ENCODE measurements at places on chromosomes 3 and 15.

DNA sequence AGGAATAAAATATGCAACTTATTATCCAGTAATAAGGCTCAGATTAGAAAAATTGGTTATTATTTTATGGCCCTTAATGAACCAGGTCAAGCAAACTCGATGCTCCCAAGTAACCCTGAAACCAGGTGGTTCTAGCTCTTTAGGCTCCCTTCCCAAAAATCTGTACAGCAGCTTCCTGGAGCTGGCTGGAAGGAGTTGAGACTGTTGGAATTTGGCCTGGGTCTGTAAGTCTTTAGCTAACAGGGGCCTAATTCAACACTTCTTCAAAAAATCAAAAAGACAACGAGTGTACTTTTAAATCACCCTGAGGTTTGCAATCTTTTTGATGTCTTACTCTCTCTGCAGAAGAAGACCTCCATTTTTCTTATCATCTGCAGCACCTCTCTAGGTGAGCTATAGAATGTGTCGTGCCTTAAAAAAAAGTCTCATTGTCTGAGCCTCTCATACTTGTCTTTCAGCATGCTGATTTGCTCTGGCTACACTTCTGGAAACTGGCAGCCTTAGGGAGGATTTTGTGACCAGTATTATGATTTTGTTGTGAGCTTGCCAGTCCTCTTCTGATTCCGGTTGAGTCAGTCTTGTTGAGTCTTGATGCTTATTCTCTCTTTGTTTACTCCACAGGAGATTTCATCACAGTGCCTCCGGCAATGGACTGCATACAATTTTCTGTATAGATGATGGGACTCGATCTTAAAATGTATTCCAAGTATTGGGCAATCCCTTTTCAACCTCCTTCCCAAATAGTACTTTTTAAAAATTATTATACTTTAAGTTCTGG lies 235.0 kb upstream of the KBTBD8 start:
- DNase-seq = no peak

DNA sequence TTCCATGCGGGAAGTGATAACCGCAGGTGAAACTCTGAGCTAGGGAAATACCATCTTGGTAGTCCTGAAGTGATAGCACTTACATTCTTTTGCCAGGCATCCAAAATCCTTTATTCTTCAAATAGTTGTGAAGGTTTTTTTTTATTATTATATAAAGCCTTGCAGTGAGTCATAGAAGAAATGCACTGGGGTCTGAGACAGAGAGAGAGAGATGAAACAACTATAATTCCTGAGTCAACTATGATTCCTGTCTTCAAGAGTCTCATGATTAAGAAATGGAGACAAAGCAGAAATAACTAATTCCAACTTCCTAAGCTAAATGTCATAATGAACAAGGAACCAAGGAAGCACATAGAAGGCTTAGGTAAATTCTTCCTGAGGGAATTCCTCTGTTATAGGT lies 495.6 kb downstream of the LPP start:
- DNase-seq = no peak

GRCh38 chr3:51968170-51968775 lies 1.0 kb upstream of the PCBP4 start:
- no peak for DNase-seq

- no peak for DNase-seq
Measured at GRCh38 chr3:43710607-43711006, 19.9 kb downstream of the ABHD5 start.

DNA sequence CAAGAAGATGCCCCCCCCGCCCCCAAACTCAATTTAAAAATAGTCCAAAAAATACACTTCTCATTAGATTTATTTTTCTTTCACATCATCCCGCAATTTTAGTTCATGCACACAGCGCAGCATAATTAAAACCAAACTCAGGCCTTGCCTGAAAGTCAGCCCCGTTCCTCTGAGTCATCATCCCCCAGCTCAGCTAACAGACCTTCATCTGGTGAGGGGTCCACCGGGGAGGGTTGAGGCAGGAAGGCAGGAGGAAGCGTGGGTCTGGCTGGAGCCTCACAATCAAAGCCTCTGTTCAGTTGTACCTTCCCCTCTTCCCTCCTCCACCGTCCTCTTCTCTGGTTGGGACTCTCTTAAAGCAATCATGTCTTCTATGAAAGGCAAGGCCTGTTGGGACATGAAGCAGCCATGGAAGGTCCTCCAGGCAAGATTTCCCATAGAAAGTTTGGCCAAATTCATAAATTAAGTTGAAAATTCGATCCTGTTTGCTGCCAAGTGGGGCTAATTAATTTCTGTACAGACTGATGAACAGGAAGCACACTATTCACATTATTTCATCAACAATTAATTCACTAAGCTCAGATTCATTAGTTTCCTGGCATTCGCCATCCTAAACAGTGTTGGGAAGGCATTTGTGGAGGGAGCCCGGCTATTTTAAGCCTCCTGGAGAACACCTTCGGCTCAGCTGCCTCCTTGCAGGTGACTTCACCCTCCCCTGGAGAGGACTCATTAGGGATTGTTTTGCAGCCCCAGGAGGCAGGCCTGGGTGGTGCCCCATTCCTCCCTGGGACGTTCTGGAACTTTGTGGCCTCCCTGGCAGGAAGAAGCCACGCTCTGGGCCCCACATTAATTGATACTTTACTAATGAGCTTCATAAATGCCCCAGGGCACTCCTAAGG lies 72.3 kb upstream of the BNC1 start:
- DNase-seq = no peak

DNA sequence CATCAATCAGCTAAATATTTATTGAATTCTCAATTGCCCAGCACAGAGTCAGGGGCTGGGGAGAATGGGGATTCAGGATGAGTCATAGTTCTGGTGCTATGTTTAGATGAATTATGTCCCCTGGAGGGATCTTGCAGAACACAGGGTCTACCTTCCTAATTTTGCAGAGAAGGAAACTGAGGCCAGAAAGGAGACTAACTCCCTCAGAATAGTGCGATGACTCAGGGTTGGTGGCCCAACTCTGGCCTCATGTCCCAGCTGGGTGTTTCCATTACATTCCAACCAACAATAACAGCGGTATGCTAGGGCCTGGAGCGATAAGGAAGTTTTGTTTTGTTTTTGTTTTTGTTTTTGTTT lies 270.9 kb downstream of the TLE3 start:
- DNase-seq = no peak

- DNase-seq = no peak
Measured at GRCh38 chr3:72820415-72820814, 27.8 kb downstream of the SHQ1 start.

GRCh38 chr15:35740761-35741160 lies 194.8 kb upstream of the DPH6 start:
- DNase-seq = no peak

DNA sequence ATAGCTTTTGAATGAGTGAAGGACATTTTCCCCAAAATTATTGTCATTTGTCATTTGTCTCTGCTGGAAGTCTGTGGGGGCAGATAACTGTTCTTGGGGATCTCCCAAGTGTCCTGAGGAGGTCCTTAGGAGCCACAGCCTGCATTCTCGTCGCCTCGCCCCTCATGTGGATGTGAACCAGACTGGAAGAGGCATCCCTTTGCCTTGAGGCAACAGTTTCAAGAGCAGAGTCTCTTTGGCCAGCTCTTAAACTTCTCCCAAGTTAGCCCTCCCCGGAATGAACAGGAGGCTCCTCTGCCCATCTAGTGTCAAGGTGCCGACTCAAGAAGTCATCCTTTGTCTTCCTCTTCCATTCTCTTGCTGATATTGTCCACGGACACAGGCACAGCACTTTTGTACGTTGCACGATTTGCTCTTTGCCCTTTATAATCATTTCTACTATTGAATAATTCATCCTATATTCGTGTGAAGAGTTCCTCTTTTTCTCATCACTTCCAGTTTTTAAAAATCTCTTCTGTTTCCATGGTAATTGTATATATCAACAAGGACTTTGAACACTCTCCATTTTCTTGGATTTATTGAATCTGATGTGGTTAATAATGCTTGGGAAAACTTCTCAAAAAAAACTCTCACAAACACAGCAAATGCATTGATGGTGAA lies 40.8 kb upstream of the CD47 start:
- no peak for DNase-seq
